Glutamatergic neuron (in vitro differentiated cells): ENCODE measurements at places on chromosomes 13 and 19. TPM values are rescaled to one million over a fixed set of nuclear protein-coding genes. Genes with fewer than 3 reads are reported as not detected.

Gene TTYH1
- total RNA-seq, result 2.9 TPM

DNA sequence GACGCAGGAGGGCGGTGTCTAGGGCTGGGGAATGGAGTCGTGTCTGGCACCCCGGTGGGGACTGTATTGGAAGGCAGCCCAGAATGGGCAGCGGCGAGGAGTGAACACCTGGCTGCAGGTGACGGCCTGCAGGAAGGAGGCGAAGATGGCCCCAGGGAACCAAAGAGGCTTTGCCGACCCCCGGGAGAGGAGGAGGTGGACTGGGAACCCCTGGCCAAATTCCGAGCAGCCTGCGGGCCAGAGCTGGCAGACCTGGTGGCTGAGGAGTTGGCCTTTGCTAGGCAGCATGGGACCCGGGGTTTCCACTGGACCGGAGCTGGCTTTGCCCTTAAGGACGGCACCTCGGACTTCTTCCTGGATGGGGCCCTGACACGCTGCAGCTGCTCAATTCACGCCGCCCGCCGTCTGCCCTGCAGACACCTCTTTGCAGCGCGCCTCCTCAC is 25.9 kb downstream of the ZSWIM9 start:
- no peak overlapping the region for H3K4me3 ChIP-seq
- DNase-seq, result no peak
- no peaks in the 10 kb centered on the region for H3K36me3 ChIP-seq
- H3K4me1 ChIP-seq, result no peaks in the 10 kb centered on the region
- peaks cover 8% of the 10 kb centered on the region for H3K27me3 ChIP-seq

DNA sequence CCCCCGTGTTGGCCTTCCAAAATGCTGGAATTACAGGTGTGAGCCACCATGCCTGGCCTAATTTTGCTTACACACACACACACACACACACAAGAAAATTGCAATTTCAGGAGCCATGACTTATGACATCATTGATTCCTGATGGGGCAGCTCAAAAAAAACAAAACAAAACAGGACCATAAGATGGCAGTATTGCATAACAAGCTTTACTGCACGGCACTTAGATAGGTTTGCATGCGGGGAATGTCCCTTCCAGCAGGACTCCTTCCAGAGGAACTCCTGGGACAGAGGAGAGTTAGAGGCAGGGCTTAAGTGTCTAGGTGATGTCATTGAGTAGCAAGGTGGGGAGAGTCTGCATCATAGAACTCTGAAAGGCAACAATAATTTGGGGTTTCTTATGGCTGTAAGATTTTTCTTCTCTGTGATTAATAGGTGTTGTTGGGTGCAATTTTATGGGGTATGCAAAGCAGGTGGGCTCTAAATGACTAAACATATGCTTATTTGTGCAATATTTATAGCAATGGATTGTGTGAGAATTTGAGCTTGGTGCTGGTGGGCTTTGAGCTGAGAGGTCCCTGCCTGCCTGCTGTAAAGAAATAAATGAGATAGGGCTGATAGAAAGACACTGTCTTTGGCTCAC is 9.0 kb upstream of the ACSBG2 start:
- peaks cover 3% of the 10 kb centered on the region for H3K36me3 ChIP-seq
- no peaks in the 10 kb centered on the region for H3K4me1 ChIP-seq
- DNase-seq, result no peak
- H3K4me3 ChIP-seq, result no peak overlapping the region
- H3K27ac ChIP-seq, result no peak overlapping the region
- peaks cover 5% of the 10 kb centered on the region for H3K27me3 ChIP-seq

Gene MZF1
- total RNA-seq, result 27.3 TPM
